ENCODE measurements at places on chromosomes 13 and 19.

- no peak for DNase-seq
These were observed 9.4 kb downstream of the BCL3 start for GRCh38 chr19:44757735-44758505.

DNA sequence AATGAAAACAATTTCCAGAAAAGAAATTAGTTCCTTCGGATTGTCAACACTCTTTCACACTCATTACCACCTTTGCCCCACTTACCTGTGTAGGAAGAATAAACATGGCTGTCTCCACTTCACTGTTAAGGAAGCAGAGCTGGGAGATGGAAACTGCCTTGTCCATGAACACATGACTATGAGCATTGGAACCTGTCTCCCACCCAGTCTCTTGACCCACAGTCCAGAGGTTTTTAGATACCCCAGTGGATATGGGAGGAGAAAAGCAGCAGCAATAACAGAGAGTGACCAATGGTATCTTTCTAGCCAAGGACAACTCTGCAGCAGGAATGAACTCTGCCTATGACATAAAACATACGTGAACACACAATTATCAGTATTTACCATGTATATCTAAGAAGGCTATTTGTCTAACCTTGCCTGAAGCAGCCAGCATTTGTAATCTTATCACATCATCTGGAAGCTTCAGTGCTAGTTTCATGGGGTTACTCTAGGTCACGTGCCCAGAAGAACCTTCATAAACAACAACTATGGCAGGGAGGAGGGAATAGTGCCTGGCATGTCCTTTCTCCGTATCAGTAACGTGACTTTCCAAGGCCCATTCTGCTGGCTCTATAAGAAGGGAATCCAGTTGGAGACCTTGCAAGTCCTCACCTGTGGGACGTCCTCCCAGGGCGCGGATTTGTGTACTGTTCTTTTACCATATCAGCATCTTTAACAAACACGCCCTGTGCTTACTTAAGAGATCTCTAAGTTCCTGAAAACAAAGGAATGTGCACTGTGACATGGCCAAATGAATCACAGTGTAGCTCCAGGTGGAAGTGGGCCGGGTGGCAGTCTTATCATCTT, 221.8 kb upstream of the UBL3 start:
- no peak for DNase-seq

- DNase-seq, result no peak
These were observed 43.9 kb upstream of the FRY start for GRCh38 chr13:31987535-31988170.

DNA sequence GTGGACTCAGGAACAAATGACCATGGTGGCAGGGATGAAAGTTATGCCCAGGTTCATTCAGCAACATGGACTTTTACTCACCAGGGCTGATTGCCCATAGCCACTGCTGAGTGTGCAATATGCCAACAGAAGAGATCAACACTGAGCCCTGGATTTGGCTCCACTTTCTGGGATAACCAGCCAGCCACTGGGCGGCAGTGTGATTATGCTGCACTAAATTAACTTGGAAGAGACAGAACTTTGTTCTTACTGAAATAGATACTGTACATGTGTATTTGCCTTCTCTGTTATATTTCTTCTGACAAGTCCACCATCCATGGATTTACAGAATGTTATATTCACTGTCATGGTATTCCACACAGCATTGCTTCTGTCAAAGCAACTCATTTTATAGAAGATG, 257.4 kb downstream of the TDRD3 start:
- peak; percentile 51 for DNase-seq

DNA sequence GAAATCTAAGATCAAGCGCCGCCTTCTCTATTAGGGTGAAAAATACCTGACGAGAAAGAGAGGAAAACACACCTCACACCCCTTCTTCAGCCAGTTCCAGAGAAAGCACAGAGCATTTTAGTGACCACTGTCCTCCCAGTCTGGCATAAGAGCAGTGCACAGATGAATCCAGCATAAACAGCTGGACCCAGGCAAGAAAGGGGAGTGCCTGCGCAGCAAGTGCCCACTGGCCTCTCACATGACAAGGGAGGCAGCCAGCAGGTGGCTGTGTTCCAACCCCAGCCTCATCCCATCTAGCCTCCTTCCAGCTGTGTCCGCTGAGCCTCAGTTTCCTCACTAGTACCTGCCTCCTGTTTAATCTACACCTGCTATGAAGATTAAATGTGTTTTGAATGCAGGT, 8.0 kb downstream of the MED26 start:
- DNase-seq, result no peak

- DNase-seq, result peak; percentile 90
These were observed 643.1 kb upstream of the ARGLU1 start for GRCh38 chr13:107211073-107211472.

DNA sequence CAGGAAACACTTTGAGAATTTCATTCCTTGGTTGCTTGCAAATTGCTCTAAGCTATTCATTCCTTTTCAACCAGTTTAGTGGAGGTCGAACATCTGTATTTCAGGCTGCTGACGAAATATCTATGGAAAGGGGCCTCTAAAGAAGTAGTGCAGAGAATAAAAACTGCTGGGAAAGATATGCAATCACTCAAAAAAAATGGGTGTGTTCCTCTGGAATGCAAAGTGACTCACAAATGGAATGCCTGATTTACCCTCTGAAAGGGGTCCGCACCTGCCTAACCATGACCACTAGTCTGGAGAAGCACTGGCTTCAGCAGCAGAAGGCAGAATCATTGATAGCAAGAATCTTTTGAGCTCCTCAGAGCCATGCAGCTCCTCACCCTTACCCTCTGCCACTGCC, 129.4 kb downstream of the PCDH9 start:
- no peak for DNase-seq

- DNase-seq, result no peak
These were observed 506.3 kb downstream of the UQCRFS1 start for GRCh38 chr19:28706693-28707092.

- no peak for DNase-seq
These were observed 53.3 kb downstream of the PARP4 start for GRCh38 chr13:24459234-24459633.

- no peak for DNase-seq
These were observed 4.7 kb downstream of the DDA1 start for GRCh38 chr19:17314007-17314593.

DNA sequence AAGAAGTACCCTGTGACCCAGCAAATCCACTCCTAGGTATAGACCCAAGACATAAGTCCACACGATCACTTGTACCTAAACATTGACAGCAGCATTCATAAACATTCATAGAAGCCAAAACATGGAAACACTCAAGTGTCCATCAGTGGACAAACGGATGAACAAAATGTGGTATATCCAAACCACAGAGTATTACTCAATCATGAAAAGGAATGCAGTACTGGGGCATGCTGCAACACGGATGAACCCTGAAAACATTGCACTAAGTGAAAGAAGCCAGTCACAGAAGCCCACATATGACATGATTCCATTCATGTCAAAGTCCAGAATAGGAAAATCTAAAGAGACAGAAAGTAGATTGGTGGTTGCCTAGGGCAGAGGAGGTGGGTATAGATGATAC, 22.8 kb upstream of the CCNE1 start:
- no peak for DNase-seq

DNA sequence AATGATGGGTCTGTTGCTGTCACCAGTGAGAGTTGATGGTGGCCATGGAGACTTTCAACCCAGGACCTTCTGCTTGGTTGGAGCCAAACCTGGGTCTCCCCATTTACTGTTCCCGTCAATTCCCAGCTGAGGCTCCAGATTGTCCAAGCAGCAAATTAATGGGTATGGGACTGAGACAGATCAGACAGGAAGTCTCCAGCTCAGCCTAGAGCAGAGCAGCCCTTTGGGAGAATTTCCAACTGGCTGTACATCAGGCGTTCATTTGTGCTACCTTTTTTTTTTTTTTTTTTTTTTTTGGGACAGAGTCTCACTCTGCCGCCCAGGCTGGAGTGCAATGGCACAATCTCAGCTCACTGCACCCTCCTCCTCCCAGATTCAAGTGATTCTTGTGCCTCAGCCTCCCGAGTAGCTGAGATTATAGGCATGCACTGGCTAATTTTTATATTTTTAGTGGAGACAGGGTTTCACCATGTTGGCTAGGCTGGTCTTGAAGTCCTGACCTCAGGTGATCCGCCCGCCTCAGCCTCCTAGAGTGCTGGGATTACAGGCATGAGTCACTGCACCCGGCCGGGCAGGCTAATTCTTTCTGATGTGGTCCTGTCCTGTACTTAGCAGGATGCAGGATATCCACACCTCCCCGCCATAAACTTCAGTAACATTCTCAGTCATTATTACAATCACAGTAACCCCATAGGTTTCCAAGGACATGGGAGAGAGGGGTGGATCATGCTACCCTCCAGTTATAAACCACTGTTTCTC, 9.3 kb downstream of the MAP3K10 start:
- no peak for DNase-seq

DNA sequence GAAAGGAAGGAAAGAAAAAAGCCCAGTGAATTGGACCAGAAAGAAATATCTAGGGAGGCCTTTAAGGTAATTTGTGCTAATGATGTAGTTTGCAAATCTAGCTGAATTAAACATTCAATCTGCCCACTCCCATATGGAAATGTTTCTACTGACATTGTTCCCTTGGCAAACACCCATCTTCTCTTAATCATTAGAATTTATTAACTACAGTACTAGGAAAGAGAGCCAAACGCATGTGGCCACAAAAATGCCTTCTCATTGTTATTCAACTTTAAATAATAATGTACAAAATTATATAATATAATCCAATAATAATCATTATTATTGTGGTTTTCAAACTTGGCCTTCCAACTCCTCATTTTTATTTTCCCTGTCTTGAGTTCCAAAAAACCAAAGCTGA, 234.7 kb downstream of the NHLRC3 start:
- DNase-seq, result no peak

DNA sequence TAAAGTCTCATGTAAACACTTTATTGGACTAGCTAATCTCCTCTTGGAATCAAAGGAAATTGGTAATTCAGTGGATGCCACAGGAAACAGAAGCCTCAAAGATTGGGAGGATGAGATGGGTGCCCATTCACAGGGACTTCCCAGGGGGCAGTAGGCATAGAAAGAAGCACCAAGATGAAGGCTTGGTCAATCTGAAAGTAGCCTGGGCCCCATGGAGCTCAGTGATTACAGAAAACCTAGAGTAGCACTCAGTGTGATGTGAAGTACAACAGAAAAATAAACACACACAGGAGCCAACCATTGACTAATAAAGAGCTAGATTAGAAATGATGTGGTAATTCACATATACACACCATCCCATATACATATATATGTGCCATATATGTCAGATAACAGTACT, 560.6 kb downstream of the TBC1D4 start:
- no peak for DNase-seq

DNA sequence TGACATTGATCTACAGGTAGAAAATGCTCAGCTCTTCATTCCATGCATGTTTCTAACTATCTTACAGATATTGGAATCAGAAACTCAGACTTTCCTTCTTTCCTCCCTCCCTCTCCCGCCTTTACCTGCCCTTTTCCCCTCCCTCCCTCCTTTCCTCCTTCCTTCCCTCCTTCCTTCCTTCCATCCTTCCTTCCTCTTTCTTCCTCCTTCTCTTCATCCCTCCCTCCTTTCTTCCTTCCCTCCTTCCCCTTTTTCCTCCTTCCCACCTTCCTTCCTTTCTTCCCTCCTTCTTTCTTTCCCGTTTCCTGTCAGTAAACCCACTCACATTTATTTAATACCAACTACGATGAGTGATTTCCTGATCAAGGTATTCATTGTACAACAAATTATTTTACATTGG, 113.4 kb upstream of the IRS2 start:
- DNase-seq, result no peak

DNA sequence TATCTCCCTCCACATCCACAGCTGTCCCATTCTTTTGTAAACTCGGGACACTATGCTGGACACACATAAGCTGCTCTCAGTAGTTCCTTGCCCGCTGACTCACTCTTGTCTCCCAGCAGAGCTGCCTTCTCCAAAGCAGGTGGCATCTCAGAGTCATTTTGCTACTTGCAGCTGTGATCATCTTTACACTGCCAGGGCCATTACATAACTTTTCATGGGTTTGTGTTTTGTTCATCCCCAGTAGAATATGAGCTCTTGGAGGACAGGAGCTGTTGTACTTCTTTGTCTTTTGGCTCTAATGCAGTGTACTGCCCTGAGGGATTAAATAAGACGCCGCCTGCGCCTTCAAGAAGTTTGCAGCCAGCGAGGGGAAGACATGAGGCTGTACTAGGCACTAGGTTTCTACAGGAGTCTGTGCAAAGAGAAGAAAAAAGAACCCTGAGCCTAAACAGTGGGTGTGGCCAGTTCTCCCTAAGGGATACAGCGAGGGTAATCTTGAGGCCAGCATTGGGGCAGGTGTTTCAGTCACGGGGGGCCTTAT, 40.8 kb upstream of the GPR183 start:
- no peak for DNase-seq

DNA sequence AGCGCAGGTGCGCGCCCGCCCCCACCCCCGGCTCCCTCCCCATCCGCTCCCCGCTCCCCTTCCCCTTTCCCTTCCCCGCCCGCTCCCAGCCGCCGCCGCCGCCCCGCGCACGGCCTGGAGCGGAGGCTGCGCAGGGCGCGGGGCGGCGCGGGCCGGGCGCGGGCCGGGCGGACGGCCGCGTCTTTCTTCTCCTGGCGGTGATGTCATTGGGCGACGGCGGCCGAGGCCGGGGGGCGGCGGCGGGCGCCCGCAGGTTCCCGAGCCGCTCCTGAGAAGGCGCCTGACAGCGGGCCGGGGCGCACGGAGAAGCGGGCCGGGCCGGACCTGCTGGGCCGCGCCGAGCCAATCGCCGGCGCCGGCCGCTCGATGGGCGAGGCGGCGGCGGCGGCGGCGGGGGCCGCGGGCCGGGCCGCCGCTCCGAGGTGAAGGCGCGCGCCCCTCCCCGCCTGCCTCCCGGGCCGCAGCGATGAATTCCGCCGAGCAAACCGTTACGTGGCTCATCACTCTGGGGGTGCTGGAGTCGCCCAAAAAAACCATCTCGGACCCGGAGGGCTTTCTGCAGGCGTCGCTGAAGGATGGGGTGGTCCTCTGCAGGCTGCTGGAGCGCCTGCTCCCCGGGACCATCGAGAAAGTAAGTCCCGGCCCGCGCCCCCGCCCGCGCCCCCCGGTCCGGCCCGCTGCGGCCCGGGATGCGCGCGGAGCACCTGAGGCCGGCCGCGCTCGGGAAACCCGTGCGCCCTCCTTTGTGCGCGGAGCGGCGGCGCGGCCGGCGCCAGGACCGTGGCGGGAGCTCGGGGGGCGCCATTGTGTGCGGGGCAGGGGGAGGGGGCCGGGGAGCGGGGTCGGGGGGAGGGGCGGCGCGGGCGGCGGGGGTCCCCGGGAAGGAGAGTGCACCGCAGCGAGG, at the start of gene ARHGEF7:
Gene ARHGEF7, plus strand, starts transcription at position 250 of the 904 bp plus-strand sequence. Its CDS starts 217 bp downstream, at position 467.
- DNase-seq, result peak; percentile 25

Measured in DMS53 (cell line).